CD4-positive, alpha-beta T cell treated with Interferon gamma for 1 hour (primary cell): ENCODE measurements at places on chromosomes 7 and 10.

GRCh38 chr7:33157781-33158180 is 28.4 kb downstream of the BBS9 start:
- no peak for DNase-seq

- DNase-seq: no peak
Measured at GRCh38 chr10:53284615-53285182, 512.1 kb upstream of the MBL2 start.

DNA sequence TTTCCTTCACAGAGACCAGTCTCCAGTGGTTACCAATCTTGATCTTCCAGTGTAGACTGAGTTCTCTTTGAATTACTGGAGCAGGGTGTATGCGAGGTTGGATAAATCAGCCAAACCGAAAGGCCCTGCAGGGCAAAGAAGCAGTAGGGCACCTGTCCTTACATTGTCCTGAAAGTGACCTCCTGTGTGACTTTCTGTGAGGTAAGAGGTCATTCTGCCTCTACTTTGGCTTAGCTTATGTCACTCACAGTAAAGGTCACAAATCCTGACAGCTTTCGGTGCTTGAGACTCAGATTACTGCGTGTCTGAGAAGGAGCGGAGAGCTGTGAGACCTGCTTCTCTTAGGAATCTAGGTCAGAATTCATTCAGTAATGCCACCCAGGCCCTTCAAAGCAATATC is 252.7 kb upstream of the ETV1 start:
- no peak for DNase-seq

DNA sequence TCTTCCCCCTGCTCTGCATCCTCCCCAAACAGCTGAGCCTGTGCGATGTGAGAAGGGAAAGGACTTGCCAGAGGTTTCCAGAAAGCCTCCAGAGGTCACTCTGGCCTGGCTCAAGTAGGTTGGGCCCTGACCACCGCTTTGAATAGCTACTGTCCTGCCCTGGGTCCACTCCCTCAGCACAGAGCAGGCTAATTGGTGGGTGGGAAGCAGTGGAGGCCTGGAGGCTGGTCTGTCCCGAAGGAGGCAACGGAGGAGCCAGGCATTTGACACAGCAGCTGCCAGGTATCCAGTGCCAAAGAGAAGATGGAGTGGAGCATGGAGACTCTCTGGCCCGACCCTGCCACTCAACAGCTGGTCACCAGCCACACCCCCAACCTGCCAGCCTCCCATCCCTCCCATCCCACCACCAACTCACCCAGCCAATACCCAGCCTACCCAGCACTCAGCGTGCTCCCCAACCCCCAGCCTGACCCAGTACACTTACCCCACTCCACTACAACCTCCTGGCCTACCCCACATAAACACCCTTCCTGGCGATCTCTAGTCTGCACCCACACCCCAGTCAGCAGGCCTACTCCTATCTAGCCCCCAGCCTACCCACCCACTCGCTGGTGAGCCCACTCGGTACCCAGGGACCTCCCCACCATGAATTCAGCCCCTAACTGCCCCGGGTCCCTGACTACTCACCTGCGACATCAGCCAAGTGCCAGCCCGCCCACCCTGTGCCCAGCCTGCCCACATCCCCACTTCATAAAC is 64.6 kb upstream of the COL13A1 start:
- no peak for DNase-seq

GRCh38 chr10:21171197-21171935 is 274.3 kb upstream of the NEBL start:
- DNase-seq: no peak

DNA sequence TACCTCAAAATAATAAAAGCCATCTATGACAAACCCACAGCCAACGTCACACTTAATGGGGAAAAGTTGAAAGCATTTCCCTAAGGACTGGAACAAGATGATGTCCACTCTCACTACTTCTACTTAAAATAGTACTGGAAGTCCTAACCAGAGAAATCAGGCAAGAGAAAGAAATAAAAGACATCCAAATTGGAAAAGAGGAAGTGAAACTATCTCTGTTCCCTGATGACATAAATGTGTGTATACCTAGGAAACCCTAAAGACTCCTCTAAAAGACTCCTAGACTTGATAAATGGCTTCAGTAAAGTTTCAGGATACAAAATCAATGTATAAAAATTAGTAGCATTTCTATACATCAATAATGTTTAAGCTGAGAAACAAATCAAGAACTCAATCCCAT is 314.1 kb downstream of the WDR37 start:
- no peak for DNase-seq

DNA sequence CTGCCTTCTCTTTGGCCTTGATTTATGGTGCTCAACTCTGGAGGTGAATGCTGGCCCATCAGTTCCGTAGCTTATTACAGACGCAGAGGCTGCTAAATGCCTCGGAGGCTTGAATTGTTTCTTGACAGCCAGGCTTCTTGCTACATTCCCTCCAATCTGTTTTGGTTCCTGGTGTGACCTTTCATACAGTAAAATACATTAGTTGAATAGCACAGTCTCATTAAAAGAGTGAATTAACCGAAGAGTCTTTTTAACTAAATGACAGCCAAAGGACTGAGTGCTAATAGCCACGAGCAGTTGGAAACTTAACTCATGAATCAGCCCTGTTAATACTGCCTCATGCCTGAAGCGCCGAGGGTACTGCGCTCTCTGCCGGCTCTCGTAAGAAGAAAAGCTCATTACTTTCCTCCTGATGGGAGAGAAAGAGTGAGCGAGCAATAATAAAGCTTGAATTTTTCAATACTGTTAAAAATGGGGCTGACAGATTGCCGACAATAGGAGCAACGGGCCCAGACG is 236.4 kb upstream of the GPR26 start:
- DNase-seq: no peak

DNA sequence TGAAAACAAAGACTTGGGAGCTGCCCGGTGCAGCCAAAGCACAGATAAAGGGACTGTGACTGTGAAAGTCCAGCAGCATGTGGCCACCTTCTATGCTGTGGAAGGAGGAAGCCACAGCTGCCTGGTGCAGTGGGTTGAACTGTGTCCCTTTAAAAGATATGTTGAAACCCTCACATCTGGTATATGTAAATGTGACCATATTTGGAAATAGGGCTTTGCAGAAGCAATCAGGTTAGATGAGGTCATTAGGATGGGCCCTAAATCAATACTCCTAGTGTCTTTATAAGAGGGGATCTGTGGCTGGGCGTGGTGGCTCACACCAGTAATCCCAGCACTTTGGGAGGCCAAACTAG is 136.9 kb downstream of the GLI3 start:
- no peak for DNase-seq

GRCh38 chr7:127585044-127585953 is at the start of gene GCC1:
GCC1 (minus strand) TSS chr7:127585596; CDS start chr7:127585182, 414 bp downstream.
- peak; percentile 90 for DNase-seq

GRCh38 chr10:124629415-124629814 is 114.8 kb downstream of the FAM53B start:
- DNase-seq: no peak

GRCh38 chr7:7816084-7816483 is 97.7 kb upstream of the RPA3 start:
- DNase-seq: peak; percentile 1

DNA sequence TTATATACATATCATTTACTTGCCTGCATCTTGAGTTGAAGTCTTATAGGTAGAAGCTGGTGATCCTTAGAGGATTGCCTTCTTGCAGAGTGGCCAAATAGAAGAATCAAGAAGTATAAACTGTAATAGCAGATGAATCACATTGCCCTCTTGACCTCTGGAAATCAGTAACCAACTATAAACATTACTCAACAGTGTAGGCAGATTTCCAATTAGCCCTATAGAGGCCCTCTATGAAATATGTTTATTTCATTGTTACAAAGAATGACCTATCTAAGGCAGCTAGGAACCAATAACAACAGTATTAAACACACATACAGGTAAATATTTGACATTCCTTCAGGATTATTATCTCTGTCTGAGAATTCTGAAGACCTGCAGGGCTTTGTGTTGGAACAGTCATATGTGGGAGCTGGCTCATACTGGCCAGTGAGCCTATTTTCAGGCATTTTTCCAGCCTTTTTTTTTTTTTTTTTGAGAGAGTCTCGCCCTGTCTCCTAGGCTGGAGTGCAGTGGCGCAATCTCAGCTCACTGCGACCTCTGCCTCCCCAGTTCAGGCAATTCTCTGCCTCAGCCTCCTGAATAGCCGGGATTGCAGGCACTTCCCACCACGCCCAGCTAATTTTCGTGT is 7.2 kb upstream of the SRI start:
- no peak for DNase-seq
